SIG-M5 (cell line): ENCODE measurements at places on chromosomes 1 and 21.
A peak's percentile ranks its signal among the peaks of the same experiment; 100 is the strongest.

DNA sequence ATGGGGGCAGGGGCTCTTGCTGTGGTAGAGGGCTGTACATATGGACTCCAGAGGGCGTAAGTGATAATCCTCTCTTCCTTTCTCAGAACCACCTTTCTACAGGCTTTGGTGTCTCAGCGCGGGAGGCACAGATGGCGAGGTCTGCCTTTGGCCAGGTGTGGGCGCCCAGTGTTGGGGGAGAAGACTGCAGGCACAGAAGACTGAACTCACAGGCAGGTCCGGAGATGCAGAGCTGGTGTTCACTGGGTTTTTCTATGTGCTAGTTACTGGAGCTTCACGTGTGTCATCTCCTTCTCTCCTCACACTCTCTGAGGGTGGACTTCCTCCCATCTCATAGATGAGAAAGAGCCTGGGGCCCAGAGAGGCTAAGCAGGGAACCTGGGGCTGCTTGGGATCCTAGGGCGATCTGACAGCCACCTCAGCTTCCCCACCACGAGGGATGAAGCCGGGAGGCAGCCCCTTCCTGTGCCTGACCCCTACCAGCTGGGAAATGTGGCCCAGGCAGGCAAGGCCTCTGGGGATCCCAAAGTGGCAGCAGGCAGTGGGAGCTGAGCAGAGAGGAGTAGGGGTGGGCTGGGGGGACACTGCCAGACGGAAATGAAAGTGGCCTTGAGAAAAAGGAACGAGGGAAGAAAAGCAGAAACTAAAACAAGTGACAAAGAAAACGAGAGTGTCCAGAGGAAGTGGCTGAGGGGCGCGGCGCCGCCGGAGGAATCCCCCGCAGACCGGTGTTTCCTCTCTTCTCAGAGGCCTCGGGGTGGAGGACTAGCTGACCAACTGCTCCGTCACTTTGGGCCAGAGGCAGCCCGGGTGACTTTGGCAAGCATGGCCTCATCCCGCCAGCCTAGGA lies 191.6 kb downstream of the HIVEP3 start:
- peak; percentile 71 for DNase-seq

GRCh38 chr1:17246971-17247370 lies 1.9 kb upstream of the PADI3 start:
- no peak for DNase-seq

- no peak for DNase-seq
Measured at GRCh38 chr1:24768873-24769605, 23.8 kb downstream of the CLIC4 start.

DNA sequence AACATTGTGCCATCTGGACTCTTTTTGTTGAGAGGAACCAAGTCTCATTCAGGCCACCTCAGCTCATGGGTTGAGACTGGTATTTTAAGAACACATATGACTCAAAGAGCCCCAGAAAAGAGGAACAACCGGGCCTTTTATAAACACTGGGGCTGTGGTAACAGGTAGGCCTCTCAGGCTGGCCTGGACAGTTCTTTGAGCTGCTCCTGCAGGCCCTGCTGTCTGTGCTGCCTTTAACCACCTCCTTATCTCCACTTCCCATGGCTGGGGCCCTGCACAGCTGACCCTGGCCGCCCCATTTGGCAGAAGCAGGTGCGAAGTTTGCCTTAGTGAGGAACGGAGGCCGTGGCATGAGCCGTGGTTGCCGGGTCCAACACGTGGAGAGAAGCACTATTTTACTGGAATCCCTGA lies 163.3 kb downstream of the RHOU start:
- DNase-seq, result peak; percentile 72

DNA sequence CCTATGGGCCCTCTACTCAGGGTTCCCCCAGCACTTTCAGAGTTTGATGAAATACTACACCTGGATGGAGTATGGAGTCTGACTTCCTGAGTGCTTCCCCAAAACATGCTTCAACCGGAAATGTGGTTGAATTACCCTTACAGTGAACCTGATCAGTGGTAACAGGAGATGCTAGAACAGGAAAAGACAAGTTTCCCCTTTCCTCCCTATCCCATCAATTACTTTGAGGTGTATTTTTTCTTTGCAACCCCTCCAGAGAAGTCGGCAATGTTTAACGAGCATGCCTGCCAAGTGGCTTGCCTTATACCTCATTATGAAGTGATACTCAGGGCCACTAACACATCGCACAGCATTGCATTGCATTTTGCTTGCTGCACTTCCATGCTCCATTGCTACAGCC lies 7.0 kb downstream of the KRTAP15-1 start:
- DNase-seq, result no peak

GRCh38 chr1:229582011-229582694 lies 23.6 kb upstream of the ABCB10 start:
- DNase-seq, result no peak

GRCh38 chr1:153963850-153964331 lies 554 bp upstream of the SLC39A1 start:
- no peak for DNase-seq

DNA sequence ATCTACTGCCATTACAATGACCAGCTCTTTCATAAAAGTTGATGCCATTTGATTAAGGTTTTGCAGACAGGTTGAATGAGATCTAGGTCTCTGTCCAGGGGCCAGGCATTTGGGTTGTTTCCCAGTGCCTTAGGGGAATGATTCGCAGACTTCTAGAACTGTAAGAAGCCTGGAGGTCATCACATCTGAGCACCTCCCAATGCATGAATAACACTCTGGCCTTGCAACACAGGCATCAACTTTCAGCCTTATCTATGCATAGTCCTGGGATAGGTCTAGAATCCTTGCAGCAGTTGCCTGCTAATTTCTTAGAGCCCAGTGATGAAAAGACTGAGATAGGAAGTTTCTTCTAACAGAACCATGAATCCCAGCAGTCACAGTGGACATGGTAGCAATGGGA lies 44.8 kb upstream of the KCND3 start:
- no peak for DNase-seq

GRCh38 chr1:167455786-167456446 lies 62.4 kb downstream of the CD247 start:
- DNase-seq, result no peak

GRCh38 chr1:28123461-28123961 lies 35.1 kb upstream of the EYA3 start:
- peak; percentile 57 for DNase-seq

DNA sequence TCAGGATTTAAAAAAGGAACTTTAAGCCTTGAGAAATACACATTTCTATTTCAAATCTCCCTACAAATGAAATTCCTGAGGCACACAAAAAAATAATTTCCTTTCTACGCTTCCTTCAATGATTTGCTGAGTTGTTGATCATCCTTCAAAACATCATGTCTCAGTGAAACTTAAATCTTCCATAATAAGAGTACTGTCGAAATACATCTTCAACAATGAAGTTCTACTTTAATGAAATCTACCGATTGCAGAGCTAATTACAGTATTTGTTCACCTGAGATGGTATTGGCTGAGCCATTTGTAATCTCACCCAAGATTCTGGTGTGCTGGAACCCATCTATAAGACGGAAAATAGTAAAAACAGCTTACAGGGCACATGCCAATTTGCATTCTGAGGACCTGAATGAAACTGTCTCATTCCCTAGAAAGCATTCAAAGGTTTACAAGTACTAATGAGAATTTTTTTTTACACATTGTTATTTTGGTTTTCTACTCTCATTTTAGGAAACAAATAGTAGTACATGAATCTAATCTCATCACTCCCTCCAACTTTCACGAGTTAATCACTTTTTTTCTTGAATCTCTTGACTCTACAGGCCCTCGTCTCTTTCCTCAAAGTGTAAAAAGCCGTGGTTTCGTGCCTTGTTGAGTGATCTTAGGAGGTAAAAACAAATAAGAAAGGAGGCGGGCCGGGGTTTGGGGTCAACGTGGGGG lies 1.1 kb downstream of the CHML start:
- DNase-seq, result no peak

DNA sequence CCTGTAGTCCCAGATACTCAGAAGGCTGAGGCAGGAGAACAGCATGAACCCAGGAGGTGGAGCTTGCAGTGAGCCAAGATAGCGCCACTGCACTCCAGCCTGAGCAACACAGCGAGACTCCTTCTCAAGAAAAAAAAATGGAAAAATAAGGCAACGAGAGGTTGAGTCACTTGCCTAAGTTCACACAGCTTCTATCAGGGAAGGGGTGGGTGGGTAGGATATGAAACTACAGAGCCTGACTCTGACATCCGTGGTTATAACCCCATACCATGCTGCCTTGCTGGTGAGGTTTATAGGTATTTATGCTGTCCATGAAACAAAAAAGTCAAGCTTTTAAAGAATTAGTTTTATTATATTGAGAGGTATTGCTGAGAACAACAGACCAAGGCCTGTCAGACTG lies 61.5 kb upstream of the RAB4A start:
- DNase-seq, result no peak

DNA sequence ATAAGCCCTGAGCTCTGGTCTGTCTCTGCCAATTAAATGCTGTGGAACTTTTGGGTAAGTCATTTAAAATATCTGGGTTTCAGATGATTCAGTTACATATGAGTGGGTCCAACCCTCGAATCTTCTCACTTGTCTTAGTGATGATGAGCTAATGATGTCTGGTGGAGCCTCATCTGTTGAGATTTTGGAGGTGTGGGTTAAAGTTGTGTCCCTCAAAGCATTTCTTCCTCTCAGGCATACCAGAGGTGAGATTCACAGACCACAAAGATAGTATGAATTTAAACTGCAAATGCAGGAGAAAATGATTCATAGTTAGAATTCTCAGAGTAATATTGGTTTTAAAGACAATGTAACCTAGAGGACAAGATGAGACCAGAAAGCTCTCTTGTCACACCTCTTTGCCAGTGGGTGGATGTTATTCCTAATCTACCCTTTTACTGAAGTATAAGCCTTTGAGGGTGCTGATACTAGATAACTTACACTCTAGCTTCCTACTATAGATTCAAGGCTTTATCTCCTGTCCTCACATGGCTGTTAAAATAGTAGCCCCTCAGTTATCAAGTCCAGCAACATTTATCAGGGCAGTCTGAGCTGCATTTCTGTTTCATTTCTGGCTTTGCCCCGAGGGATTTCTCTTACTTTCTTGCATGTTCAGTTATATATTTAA lies 90.7 kb downstream of the MT1HL1 start:
- DNase-seq, result no peak
